ENCODE measurements at places on chromosomes 4 and X.
A peak's percentile ranks its signal among the peaks of the same experiment; 100 is the strongest.

- DNase-seq: peak; percentile 32
Observed at GRCh38 chrX:12814420-12814819, 23.2 kb downstream of the PRPS2 start.

DNA sequence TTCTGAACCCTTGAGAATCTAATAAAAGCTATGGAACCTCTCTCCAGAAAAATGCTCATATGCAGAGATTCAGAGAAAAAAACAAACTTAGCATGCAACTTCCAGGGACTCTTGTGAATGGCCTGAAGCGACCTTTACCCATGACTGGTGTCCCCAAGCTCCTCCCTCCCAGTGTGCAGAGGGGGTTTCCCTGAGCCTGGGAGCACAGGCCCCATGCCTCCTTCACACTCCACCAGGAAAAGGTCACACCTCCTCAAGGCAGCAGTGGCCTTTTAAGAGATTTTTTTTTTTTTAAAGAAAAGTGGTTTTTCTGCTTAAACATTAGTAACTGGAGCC is 13.3 kb upstream of the UBA6 start:
- DNase-seq: no peak

DNA sequence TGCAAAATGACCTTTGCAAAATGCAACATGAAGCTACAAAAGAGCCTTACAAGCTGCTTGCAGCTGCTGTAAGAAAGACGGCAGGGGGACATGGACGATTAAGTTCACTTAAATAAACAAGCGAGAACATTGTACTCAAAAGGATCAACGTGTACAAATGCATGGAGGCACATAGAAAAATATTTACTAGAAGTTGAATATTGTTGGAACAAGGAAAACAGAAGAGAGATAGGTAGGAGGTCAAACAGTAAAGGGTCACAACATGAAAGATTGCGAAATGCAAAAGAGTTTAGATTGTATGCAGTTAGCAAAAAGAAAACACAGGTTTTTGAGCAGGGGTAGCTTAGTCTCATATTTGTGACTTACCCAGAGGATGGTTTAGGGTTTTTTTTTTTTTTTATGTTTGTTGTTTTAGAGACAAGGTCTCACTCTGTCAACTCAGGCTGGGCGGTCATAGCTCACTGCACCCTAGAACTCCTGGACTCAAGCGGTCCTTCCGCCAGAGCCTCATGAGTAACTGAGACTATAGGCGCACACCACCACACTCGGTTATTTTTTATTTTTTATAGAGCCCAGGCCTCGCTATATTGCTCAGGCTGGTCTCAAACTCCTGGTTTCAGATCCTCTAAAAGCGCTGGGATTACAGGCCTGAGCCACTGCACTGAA is 1.4 kb upstream of the PHF8 start:
- DNase-seq: no peak

GRCh38 chr4:182179105-182179504 is 64.1 kb upstream of the TENM3 start:
- no peak for DNase-seq

DNA sequence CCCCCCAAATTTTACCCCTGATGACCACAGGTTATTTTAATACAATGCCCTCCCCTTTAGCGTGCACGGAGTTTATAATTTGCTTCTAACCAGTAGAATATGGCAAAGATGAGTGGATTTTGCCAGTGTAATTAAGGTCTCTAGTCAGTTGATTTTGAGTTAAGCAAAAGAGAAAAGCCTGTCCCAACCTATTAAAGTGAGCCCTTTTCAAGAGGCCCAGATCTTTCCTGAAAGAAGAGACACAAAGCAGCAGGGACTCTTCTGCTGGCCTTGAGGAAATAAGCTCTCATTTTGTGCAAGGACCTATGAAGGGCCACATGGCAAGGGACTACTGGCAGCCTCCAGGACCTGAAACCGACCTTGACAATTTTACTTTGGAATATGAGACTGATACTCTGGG is 61.9 kb upstream of the GABRG1 start:
- DNase-seq: no peak

DNA sequence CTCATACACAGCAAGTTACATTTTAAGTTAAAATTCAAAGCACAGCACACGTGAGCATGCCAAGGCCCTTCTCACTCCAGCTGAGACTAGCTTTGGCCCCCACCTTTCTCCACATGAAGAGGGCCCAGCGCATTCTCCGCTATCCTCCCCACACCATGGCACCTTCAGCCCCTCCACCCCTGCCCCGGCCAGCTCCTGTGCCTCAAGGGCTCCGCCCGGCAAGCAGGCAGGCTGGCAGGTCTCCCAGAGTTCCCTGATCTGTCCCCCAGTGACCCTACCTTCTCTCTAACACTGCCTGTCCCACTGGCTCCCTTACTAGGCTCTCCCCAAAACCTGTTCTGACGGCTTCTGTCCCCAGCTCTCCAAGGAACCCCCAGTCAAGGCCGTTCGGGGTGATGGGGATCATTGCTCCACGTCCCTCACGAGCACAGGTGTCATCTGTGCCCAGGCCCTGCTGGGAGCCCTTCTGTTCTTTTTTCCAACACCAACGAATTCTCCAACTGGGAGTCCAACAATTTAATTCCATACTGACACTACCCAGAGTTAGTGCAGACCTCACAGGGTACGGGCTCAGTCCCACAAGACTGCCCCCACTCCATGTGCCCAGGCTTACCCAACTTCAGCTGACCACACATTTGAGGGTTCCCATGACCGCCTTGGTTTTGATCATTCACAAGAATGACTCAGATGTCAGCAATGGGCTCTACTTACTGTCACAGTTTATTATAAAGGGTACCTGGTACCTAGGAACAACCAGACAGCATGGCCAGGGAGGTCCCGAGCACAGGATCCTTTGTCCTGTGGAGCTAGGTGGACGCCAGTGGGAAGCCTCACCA is 4.2 kb downstream of the LETM1 start:
- no peak for DNase-seq

GRCh38 chr4:3862640-3863420 is 96.6 kb downstream of the ADRA2C start:
- no peak for DNase-seq

GRCh38 chrX:136189222-136189621 is 41.9 kb downstream of the FHL1 start:
- no peak for DNase-seq

- no peak for DNase-seq
Observed at GRCh38 chrX:104961926-104962325, 258.6 kb downstream of the TEX13A start.

GRCh38 chrX:46621572-46621971 is 48.0 kb downstream of the CHST7 start:
- no peak for DNase-seq

- DNase-seq: peak; percentile 34
Observed at GRCh38 chr4:37324546-37324945, 80.0 kb downstream of the NWD2 start.

DNA sequence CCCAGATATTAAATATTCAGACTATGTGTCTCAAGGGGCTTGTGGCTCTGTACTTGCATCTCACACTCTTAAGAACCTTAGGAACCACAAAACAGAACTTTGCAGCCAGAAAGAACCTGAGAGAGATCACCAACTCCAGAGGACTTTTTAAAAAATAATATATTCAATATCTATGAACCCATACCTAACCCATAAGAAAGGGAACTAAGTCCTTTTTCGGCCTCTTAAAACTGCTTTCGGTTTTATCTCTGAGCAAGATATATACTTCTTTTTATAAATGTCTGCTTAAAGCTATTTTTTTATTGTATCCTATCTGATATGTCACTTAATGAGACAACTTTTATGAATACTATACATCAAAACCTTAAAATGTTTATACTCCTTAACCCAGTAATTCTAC is 10.9 kb downstream of the SMARCA1 start:
- no peak for DNase-seq

DNA sequence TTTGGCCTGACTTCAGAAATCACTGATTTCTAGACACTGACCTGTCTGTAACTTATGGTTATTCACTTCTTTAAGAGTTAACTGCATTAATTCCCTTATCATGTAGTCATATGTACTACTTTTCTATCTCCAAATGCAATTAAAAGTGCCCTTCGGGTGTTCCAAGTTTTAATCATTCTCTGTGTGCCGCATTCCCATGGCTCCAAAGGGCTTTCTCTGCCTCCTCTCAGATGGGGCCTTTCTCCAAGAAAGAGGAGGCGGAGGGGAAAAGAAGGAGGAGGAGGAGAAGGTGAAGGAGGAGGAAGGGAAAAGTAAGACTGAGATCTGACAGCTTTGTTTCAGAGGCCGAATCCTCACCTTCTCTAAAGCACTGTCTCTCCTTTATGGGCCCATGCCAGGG is 325.8 kb downstream of the LDB2 start:
- DNase-seq: no peak

- no peak for DNase-seq
Observed at GRCh38 chrX:81367291-81367690, 165.4 kb downstream of the SH3BGRL start.

- DNase-seq: no peak
Observed at GRCh38 chrX:154024271-154024670, 4.6 kb upstream of the IRAK1 start.

GRCh38 chr4:188296331-188296730 is 157.1 kb downstream of the TRIML1 start:
- DNase-seq: no peak

DNA sequence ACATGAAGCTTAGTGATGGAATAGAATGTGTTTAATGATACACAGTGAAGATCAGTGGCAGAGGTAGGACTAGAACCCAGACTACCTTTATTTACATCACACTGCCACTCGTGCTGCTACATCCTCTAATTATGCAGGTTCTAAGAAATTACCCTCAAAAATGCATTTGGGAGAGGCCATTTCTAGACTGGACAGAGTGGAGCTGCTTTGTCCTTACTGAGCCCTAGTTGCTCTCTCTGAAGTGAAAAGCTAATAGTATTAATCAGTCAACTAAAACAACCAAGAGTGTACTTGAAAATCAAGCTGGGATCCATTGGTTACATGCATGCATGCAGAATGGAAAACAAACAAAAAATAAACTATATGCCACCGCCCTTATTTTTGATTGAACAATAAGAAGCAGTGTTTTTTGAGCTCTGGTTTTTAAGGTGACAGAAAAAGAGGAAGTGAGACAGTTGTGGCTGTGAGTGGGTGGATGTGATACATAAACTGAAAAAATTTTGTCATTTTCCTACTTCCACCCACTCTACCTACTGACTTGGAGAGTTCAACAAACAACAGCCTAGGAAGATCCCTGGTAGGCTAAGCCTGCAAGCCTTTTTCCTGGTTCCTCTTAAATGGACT is 6.8 kb upstream of the VSIG4 start:
- DNase-seq: no peak

- DNase-seq: no peak
Observed at GRCh38 chr4:24330172-24330571, 254.2 kb downstream of the DHX15 start.

DNA sequence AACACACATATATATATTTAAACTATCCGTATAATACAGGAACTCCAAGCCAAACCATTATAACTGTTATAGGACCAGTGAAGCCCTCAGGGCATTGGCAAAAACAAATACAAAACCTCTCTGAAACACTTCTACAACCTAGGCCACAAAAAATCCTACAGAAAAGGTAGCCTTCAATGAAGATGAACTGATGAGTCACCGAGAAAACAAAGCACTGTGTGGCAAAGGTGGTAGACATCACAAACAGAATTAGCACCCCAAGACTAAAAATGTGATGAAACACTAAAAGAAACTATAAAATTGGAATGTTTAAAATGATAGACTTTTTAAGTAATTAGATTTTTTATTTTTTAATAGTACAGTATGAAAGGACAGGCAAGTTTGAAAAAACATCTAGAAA is 5.5 kb upstream of the HSPA4L start:
- DNase-seq: no peak

DNA sequence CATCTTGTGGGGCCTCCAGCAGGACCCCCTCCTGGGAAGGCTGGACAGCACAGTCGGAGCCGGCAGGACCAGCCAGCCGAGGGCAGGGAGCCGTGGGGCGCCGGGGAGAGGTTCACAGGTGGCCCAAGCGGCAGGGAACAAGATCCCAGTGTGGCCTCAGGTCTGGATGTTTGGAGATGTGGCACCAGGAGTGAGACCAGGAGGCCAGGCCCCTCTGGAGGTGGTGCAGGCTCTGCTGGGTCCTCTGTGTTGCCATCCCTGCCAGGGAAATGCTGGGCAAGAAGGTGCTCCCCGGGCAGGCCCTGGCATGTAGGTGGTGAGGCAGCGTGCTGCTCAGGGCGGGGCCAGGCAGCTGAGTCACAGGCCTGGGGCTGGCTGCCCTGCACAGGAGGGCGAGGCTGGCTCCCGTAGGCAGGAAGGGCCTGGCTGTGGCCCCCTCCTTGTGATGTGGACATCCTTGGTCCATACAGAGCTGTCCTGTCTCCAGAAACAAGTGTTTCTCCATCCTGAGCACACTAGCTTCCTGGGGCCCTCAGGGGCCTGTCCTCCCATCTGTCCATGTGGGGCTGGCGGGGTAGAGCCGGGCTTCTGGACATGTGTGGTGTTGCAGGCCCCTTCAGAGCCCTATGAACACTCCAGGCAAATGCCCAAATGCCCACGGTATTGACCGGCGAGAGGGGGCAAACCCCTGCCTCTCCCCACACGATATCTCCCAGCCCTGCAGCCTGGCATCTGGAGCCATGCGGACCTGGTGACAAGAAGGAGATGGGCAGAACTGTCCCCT is 4.8 kb upstream of the HGFAC start:
- peak; percentile 53 for DNase-seq

- DNase-seq: peak; percentile 68
Observed at GRCh38 chr4:99816545-99817308, at the start of gene DAPP1. Gene DAPP1 (plus strand): TSS chr4:99816827. CDS start chr4:99816914, 87 bp downstream.

DNA sequence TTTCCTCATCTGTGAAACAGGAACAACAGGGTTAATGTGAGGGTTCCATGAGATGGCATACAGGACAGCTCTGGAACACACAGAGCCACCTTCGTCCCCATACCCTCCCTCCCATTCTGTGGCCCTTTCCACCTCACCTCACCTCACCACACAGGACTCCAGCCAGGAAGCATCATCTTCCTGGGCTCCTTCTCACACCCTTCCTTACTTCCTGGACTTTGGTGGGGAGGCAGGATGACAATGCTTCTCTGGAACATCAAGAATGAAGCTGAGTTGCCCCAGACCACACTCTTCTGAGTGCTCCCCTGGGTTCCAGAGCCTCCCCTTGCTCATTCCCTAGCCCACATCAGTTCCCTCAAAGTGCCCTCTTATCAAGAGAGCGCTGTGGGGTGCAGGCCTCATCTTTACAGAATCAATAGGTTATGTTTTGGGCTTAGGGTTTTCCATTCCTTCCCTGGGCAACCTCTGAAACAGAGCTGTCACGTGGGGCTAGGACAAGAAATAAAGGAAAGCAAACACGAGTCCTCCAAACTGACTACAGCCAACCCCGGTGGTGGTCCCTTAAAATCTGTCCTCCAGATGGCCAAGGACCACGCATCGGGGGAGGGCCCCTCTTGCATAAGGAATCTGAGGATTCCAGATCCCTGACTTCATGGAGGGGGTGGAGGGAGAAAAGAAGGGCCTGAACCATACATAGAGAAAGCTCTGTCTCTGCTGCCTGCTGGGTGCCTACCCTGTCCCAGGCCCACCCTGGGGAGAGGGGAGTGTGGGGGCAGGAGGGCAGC is 74.4 kb upstream of the ATP6AP2 start:
- DNase-seq: no peak

GRCh38 chr4:184215709-184216328 is 1.9 kb downstream of the ENPP6 start:
- DNase-seq: no peak
